ENCODE measurements at places on chromosomes 13 and 19.
A peak's percentile ranks its signal among the peaks of the same experiment; 100 is the strongest.

DNA sequence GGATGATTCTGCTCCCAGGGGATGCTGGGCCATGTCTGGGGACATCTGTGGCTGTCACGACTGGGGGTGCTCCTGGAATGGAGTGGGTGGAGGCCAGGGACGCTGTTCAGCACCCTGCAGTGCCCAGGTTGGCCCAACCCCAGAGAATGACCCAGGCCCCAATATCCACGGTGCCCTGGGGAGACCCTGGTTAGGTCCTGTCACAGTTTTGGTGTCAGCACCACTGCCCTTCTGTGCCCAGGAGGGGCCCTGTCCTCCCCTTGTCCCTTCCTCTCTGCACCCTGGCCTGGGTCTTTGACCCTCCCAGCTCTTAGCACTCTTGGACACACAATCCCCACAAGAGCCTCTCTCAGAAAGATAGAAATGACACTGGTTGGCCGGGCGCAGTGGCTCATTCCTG lies 85.3 kb downstream of the GADD45B start:
- DNase-seq = no peak

- DNase-seq = no peak
Observed at GRCh38 chr13:41976476-41976875, 15.6 kb upstream of the VWA8 start.

DNA sequence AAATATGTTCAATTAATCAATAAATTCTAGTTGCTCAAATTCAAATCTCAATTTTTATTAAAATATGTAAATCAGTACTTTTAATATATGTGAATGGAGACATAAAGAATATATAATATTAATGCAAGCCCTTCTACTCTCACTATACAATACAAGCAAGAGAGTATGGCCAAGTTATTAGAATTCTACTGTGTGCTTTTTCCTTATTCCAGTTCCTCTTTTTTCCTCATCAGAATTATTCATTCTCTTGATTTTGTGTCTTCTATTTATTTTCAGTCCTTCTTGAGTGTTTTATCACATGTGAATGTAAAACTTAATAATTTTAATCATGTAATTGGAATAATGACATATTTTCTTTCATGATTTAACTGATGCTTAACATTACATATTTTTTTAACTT lies 276.8 kb downstream of the PCDH20 start:
- DNase-seq = no peak

DNA sequence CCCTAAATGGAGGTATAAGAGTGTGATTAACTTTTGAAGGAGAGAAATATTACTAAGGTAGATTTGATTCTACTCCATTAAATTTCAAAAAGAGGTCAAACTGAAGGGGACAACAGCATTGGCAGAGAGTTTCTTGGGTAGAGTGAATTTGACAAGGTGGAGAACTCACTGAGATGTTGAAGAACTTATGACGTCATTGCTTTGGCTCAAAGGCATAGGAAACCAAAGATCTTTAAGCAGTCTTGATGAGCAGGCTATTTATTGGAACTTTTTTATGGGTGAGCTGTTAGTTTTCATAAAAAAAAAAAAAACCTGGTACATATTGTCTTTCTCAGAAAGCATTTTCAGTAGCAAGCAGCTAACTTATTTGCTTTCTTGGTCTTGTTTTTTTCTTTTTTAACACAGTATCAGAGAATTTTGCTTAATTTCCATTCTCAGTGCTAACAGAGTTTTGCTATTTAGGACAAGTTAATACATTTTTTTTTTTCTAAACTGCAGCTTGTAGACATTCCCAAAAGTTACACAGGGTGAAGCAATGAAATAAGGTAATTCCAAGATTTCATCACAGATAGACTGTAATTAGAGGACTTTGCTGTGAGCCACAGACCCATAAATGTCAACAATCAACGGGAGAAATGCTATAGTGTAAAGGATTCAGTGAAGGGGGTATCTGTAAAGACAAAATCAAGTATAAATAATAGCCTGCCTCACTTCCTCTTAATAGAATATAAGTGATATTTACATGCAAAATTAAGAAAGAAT lies 412.2 kb upstream of the KLHL1 start:
- no peak for DNase-seq

GRCh38 chr13:95485045-95485517 lies 67.4 kb upstream of the CLDN10 start:
- DNase-seq = no peak

DNA sequence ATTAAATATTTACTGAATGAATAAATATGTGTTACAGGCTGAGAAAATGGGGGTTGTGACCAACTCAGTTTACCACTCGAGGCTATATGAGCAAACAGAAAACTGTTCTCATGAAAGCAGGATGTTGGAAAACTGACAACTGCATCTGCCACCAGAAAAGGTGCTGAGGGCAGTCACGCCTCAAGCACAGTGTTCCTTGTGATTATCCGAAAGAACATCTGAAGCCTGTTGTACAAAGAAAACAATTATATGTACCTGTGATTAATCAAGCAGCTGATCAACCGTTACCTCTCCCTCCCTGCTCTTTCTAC lies 6.2 kb upstream of the KLK13 start:
- no peak for DNase-seq

GRCh38 chr19:1082928-1083816 lies 12.0 kb downstream of the POLR2E start:
- DNase-seq = no peak

DNA sequence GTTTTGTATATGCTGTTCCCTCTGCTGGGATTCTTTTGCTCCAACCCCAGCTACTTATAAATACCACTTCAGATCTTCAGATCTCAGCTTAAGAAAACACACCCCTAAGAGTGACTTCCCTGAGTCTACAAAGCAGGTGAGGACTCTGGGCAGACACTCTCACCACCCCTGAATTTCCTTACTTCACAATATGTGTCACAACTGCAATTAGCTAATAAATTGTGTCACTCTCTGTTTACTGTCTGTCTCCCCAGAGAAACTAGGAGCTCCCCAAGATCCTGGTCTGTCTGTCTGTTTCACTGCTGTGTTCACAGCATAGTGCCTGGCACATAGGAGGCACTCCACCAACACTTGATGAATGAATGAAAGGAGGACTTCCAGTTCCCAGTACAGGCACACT lies 14.4 kb downstream of the CEBPA start:
- no peak for DNase-seq

DNA sequence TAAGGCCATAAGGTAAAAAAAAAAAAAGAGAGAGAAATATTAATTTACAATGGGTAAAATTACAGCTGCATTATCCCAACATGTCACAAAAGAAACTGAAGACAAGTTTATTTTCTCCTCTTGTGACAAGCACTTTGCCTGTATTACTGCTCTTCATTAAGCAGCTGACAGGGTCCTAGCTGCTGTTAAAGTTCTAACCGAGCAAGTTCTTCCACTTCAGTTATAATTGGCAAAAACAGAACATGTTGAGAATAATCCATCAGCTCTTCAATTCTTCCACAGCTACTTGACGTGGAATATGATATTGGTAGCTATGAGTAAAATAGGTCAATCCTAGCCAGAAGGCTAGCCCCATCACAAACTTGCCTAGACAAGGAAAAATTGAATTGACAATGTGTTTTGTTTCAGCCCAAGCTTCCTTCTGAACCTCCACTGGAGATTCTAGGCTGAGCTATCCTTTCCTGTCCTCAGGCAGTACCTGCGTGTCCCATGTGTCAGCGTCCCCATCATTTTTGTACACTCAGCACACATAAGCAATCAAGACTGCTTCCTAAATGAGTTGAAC lies 32.2 kb upstream of the DOCK9 start:
- DNase-seq = no peak

GRCh38 chr13:95300625-95301182 lies 547 bp downstream of the ABCC4 start:
- DNase-seq = peak; percentile 66

Measured in stimulated activated CD4-positive, alpha-beta T cell treated with anti-CD3 and anti-CD28 coated beads, Interleukin-4, amount 100 ng/mL, for 4 hours (primary cell).